Activated naive CD4-positive, alpha-beta T cell treated with anti-CD3 and anti-CD28 coated beads, Interleukin-2, amount 50 U/mL, for 72 hours (primary cell): ENCODE measurements at places on chromosomes 7 and 10. TPM values are rescaled to one million over a fixed set of nuclear protein-coding genes. Genes with fewer than 3 reads are reported as not detected.

Gene UPK3BL1
- total RNA-seq: 38.5 TPM

Gene IGFBP1
- total RNA-seq: not detected

DNA sequence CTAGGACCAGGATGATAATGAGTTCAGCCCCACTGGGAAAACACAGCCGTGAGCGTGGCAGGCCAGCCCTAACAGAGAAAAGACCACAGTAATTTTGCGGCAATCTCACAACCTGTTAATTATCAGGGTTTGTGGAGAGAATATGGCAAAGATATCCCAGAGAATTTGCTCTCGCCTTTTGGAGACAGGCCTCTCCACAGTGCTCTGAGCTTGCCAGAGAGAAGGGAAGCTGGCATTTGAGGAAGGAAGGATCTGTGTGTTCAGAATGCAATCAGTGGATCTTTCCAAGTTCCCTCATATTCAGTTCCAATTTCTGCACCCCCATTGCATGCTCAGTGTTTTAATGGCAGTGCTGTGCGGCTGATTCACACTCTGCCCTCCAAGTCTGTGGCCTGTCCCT is 60.2 kb downstream of the PLPP4 start:
- no peak for DNase-seq

GRCh38 chr10:78427497-78428031 is 393.9 kb downstream of the RPS24 start:
- DNase-seq: no peak

GRCh38 chr7:79785556-79785955 is 332.1 kb upstream of the MAGI2 start:
- DNase-seq: no peak
